Stimulated activated CD8-positive, alpha-beta memory T cell treated with anti-CD3 and anti-CD28 coated beads, Interleukin-4, amount 100 ng/mL, for 4 hours (primary cell): ENCODE measurements at places on chromosomes 2 and 18.

DNA sequence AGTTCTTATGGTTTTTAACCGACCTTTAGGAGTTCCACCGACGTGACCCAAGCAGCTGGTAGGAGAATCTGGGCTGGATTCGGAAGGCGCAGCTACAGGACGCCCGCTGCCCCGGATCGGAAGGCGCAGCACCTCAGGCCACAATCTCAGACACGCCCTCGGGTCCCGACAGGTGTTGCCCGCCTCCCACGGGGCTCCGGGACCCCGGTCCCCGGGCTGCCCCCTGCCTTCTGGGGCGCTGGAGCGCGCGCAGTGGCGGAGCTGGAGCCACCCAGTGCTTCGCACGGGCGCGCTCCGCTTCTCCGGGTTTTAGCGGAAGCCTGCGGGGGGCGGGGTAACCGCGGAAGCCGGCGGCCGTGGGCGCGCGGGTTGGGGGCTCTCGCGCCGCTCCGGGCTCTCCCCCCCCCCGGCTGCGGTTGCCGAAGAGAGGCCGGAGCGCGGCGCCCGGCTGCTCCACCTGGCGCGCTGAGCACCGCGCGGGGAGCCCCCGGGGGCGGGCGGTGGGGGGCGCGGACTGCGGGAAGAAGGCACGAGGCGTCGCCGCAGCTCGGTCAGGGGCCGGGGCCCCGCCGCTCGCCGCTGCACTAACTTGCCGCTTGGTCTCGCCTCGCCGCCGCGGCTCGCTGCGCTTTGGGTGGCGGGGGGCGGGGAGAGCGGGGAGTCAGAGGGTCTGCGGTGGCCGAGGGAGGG lies 718.8 kb downstream of the DPP10 start:
- no peak for DNase-seq

DNA sequence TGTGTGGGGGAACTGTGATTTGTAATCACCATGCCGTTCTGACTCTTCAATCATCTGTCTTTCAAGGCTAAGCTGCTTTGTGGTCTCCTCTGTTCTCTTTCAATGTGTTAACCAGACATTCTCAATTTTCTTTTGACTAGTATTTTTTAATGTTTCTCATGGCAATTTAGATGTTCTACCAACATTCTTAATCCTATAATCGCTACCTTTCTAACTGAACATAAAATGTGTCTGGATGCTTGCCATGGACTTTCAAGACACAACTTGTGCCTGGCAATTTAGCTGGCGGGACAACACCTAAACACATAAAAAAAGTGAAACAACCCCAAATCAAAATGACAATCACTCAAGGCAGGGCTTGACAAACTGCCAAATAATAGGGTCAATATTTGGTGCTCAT lies 135.0 kb upstream of the ACKR3 start:
- DNase-seq = no peak

DNA sequence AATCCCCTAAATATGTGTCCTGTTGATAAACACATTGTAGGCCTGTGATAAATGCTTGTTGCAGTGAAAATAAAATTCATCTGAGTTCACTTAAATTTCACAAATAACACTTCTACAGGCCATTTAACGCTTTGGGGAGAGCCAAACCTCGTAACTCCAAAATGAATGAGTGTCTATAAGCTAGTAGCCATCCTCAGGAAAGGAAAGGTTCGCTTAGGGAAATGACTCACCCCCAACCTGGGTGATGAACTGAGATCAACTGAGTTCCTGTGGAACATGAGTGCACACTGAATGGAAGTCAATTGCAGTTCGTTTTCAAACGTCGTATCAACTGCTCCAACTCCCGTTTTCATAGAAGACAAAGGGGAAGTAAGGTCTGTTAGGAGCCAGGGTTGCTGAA lies 527.6 kb upstream of the ID2 start:
- no peak for DNase-seq

GRCh38 chr2:70995426-70995729 lies 705 bp upstream of the TEX261 start:
- DNase-seq = no peak

DNA sequence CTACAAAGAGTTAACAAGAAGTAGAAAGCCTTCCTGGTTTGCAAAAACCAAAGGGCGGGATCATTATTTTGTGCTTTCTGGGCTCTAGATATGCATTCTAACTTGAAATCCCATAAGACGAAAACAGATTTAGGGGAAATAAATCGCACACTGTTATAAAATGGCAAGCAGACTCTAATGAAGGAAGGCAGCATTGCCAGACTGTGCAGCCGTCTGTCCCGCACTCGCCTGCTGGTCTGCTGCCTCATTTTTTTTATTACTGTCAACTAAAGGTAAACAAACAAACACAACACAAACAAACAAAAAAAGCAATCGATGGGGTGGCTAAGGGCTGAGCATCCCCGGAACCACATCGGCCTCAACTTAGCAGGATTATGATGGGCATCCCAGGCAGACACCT lies 24.4 kb downstream of the ZNF521 start:
- DNase-seq = no peak

- DNase-seq = no peak
These were observed 45.8 kb upstream of the CDKL4 start for GRCh38 chr2:39289609-39290008.

GRCh38 chr2:240435948-240436682 lies 652 bp downstream of the GPC1 start:
- no peak for DNase-seq

- DNase-seq = no peak
These were observed 113.6 kb downstream of the ALPK2 start for GRCh38 chr18:58515175-58515775.

DNA sequence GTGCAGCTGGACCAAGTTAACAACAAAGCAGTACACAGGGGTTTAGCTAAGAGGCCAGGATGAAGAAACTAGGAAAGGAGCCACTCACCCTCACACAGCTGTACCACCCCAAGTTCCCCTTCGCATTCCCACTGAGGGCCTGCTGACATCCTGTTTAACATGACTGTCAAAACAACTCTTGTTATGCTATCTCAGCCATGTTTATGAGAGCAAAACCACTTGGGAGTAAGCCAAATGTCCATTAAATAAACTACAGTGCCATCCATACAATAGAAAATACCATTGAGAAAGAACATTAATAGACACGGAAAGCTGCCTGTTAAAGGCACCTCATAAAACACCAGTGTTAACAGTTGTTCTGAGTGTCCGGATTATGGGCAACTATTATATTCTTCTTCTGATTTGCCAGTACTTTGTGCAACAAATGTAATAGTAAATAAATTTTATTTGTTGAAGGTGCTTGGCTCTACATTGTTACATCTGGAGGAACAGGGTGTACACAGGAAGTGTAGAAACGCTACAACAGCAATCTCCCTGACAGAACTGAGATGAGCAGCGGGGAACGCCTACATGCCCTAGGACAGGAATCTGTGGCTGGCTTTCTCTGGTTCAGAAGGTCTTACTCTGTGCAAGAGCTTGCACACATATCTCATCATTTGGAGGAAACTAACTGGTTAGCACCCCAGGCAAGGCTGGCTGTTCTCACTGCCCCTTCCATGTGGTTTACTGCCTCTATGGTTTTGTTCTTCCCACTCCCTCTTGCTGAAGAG lies 85.6 kb downstream of the EHD3 start:
- DNase-seq = no peak

DNA sequence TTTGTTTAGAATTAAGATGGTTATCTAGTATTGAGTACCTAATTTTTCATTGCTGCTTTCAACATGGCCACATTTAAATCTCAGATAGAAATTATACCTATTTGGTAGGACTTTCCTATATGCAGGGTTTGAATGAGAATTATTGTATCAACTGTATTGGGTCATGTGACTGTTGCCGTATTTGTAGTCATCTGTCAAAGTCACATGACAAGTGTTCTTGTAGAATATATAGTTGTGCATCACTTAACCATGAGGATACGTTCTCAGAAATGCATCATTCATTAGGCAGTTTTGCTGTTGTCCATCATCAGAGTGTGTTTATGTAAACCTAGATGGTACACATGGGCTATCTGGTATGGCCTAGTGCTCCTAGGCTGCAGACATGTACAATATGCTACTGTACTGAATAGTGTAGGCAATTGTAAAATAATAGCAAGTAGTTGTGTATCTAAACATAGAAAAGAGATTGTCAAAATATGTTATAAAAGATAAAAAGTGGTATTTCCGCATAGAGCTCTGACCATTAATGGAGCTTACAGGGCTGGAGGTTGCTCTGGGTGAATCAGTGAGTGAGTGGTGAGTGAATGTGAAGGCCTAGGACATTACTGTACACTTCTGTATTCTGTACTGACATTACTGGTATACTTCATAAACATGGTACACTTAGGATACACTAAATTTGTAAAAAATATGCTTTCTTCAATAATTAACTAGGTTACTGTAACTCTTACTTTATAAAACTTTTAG lies 123.7 kb downstream of the MAP4K4 start:
- DNase-seq = no peak

DNA sequence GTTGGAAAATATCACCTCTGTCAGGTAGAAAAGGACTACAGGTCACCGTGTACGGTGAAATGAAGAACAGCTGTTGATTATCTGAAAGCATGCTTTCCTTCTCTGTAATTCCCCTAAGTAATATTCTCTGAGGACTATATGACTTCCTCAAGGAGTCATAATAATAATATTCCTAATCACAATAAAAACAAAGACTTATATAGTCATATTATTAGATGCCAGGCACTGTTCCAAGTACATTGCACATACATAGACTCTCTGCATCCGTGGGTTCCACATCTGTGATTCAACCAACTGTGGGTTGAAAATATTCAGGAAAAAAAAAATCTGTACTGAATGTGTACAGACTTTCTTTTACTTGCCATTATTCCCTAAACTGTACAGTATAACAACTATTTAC lies 512.4 kb upstream of the ID2 start:
- DNase-seq = no peak

GRCh38 chr2:54394392-54394791 lies 61.7 kb upstream of the SPTBN1 start:
- no peak for DNase-seq
